ENCODE measurements at places on chromosomes 6 and 20. TPM values are rescaled to one million over a fixed set of nuclear protein-coding genes. Genes with fewer than 3 reads are reported as not detected.
A peak's percentile ranks its signal among the peaks of the same experiment; 100 is the strongest.

PNLDC1 gene
- 0.30 TPM for total RNA-seq

GRCh38 chr6:96608074-96608473, 45.1 kb downstream of the FHL5 start:
- DNase-seq, result no peak

PARD6B gene
- total RNA-seq, result 9.3 TPM

IP6K3 gene
- 3.8 TPM for total RNA-seq

PRR3 gene
- total RNA-seq, result 6.6 TPM

- DNase-seq, result no peak
These were observed 336.7 kb downstream of the DHX35 start for GRCh38 chr20:39298571-39299506.

DNA sequence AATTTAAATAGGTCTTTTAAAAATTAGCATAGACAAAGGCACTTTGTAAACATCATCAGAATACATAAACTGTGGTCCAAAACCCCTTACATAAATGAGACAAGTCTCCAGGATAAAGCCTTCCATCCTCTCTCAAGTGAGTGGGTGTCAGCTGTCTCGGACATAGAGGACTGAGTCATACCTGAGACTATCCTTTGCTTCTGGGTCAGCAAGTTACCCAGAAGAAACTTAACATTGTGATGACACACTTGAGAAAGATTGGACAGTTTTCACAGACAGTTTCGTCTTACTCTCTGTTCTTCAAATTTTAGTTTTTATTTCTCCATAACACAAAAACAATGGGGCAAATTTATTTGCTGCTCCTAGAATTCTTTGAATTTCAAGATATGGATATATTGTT, 838.0 kb downstream of the DHX35 start:
- no peak for DNase-seq

DNA sequence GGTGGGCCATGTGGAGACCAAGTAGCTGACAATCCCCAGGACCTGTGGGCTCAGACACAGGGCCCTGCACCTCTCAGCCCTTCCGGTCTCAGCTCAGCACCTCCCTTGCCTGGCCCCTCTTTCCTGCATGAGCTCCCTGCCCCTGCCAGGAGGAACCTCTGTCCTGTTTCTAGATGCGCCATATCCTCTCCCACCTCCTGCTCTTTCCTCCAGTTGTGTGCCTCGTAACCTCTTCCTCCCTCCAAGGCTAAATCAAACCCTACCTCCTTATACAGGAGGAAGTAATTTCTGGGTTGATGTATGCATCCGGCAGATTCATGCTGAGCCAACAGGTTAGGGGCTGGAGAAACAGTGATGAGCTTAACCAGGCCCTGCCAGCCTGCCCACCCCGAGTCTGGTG, 30.9 kb downstream of the ITPR3 start:
- DNase-seq, result no peak

GRCh38 chr20:961768-962167, 40.3 kb downstream of the RSPO4 start:
- no peak for DNase-seq

DNA sequence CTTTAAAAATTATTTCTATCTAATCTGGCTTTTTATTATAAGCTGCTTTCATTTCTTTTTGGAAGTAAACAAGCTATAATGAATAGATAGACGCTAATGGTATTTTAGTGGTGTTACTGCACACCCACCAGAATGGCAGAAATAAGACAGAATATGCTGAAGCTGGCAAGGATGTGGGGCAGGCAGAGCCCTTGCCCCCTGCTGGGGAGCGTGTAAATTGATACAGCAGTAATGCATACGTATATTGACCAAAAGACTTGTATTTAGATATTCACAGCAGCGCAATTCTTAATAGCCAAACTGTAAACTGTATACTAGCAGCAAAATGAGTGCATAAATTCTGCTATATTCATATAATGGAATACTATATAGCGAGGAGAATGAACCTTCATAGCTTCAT, 35.3 kb downstream of the TMEM181 start:
- DNase-seq, result no peak

ECT2L gene
- total RNA-seq, result 0.10 TPM

DNA sequence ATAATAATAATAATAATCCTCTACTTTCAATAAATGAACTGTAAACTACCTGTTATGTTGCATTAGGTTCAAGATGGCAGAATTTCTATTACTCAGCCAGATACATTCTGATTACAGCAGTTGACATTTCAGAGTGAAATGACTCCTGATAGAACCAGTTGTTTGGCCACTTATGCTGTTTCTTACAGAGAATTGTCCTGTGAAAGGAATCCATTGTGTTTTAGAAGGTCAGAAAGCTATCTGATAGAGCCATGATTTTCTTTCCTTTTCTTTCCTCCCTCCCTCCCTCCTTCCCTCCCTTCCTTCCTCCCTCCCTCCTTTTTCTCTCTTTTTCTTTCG, 16.6 kb downstream of the GJA10 start:
- no peak for DNase-seq

DNA sequence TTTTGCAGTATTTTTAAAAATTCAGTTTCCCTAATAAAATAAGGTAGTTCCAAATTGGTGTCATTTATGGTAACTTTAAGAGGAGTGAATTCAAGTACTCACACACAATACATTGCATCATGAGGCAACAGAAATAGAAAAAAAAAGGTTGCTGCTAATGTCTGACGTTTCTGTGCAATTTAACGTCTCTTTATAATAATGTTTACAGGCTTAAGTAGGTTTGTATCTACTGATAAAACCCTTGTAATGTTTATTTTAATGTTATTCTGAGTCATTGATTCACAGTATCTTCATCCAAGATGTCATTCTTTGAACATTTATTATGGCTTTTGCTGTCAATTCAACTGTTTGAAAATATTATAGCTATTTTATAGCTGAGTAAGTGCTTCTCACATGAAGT, 86.0 kb downstream of the RNF217 start:
- no peak for DNase-seq

GRCh38 chr6:130303431-130303830, 62.4 kb upstream of the TMEM200A start:
- DNase-seq, result peak; percentile 75

- no peak for DNase-seq
These were observed 190.2 kb downstream of the DTNBP1 start for GRCh38 chr6:15472621-15473020.

GRCh38 chr6:152338335-152339125, 298.6 kb downstream of the SYNE1 start:
- no peak for DNase-seq

- no peak for DNase-seq
These were observed 51.0 kb upstream of the IL20RA start for GRCh38 chr6:137095651-137096238.

PCSK2 gene
- 2.2 TPM for total RNA-seq

ULBP3 gene
- 3.9 TPM for total RNA-seq

LPA gene
- total RNA-seq, result not detected
